ENCODE measurements at places on chromosomes 13 and 19.

DNA sequence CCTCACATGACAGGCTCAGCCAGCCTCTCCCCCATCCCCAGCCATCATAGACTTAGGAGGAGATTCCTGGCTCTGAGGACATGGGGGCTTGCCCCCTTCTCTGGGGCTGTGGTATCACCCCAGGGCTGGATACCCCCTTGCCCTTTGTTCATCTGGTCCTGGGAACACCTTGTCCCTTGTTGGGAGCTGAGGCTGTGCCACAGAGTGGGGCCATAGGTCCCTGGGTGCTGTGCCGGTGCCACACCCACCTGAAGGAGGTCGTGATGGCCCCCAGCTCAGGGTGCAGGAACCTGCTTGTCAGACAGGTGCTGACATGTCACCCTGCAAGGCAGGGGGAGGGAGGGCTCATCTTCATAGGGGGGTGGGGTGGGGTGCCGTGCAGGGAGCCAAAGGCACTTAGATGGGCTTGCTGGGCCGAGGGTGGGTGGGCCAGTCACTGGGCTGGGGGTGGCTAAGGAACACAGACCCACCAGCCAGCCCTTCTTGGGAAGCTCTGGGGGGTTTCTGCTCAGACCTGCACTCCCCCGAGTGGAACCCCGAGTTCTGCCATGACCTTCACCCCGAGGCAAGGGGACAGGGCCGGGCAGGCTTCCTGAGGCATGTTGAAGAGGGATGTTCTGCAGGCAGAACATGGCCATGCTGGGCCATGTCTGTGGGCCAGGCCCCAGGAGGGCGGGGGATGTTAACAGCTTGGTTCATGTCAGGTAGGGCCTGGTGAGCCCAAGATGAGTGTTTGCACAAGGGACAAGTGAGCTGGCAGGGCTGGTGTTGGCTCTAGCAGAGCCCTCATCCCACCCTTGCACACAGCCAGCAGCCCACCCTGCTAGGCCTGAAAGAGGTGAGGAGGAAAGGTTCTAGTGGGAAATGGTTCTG, 28.0 kb downstream of the TSSK6 start:
- DNase-seq: no peak

- no peak for DNase-seq
Observed at GRCh38 chr13:88339271-88339741, 668.1 kb downstream of the SLITRK5 start.

DNA sequence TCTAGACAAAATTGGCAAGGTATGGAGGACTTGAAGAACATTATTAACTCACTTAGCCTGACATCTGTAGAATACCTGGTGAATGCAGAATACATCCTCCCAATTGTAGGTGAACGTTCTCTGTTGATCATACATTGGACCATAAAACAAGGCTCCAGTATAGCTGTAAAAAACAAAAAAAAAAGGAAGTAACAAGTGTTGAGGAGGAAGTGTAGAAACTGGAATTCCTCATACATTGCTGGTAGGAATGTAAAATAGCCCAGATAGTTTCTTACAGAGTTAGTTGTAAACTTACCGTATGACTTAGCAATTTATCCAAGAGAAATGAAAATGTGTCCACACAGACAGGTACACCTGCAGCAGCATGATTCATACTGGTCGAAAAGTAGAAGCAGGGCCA, 44.8 kb downstream of the TSSK6 start:
- DNase-seq: no peak

DNA sequence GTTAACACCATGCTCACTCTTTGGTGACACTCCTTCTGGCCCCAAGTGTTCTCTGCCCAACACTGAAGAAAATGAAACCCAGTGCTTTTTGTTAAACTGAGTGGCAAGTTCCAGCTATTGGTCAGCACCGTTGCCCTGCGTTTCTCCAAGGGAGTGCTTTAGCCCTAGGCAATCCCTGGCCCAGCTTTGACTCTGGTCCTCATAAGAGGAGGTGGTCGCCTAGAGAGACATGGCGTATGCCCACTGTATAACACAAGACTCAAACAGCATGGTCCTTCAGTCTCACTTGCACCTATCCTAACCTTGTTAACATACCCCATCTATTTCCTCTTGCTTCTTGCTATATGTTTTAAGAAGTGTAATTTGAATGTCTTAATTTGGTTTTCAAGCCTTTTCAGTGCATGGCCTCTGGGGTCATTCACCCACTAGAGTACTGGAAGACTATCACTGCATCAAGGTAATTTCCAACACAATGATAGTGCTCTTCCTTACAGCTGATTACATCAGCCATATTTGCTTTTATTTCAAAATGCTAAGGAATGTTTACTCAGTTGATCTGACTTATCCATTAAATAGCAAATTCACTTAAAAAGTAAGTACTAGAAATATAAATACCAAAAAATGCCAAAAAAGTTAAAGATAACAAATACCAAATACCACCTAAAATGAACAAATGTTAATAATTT, 190.5 kb upstream of the SOX21 start:
- DNase-seq: no peak

DNA sequence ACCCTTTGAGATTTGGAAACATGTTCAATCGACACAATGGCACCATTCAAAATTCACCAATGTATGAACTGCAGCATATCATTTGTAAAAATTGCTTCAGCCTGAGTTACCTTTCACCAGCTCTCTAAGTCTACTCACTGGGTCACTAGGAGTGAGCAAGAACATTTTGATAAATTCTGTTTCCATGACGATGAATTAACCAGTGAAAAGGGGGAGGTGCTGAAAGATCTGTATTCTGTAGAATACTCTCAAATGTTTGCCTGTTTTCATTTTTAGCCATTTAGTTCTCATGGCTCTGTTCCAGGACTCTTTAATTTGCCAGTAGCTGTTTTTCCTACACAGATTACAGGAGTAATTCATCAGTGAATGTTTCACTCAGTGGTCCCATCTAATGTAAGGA, 883.4 kb downstream of the DIAPH3 start:
- no peak for DNase-seq

DNA sequence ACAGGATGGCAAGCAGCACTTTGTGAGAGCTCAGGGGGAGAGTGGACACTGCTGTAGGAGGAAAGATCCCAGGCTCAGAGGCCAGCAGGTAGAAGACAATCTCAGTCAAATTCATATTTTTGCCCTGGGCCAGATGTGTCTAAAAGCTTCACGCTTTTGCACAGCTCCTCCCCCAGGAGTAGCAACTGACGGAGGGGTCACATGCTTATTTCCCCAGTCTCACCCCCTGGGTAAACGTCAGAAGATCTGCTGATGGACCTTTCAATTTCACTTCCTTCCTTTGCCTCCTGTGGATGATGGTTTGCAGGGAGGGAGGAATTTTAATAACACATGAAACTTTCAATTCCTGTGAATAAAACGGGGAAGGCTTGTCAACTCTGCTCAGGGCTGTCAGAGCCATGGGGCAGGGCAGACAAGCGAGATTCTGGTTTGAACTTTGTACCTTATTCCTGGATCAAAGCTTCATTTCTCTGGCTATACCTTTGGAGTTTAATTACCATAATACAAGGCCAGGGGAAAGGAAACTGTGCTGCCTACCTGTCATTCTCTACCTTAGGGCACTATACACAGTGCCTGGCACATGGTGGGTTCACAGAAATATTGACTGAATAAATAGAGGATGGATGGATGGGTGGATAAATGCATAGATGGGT, 41.0 kb downstream of the POU4F1 start:
- DNase-seq: no peak

DNA sequence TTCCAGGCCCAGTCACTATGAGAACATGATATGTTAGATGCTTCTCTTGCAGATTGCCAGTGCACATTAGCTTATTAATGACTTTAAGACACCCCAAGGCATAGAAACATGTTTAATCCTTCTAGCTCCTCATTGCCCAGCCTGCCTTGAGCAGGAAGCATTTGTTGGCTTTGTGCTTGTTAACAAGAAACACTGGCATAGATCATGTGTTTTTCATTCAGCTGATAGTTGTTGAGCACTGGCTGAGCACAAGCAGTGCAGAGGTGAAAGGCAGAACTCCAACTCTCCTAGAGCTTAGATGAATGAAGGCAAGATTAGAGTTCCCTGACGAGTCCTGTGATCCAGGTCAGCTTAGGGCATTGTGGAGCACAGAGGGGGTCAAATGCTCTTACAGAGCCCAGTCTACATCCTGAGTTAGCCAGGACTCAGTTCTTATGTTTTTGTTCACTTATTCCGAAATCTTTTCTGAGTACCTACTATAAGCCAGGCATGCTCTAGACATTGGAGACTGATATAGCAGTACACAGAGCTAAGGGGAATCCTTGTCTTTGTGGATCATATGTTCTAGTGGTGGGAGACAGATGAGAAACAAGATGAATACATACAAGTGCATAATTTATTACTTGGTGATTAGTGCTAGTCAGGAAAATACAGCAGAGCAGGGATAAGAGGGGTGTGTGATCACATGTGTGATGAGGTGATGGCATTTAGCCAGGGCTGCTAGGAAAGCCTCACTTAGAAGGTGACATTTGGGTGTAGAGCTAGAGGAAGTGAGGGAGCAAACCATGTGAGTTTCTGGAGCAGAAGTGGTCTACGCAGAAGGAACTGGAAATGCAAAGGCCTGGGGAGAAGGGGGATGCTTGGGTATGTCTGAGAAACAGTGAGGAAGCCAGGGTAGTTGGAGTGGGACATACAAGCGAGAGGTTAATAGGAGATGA, 101.2 kb downstream of the WASF3 start:
- no peak for DNase-seq

DNA sequence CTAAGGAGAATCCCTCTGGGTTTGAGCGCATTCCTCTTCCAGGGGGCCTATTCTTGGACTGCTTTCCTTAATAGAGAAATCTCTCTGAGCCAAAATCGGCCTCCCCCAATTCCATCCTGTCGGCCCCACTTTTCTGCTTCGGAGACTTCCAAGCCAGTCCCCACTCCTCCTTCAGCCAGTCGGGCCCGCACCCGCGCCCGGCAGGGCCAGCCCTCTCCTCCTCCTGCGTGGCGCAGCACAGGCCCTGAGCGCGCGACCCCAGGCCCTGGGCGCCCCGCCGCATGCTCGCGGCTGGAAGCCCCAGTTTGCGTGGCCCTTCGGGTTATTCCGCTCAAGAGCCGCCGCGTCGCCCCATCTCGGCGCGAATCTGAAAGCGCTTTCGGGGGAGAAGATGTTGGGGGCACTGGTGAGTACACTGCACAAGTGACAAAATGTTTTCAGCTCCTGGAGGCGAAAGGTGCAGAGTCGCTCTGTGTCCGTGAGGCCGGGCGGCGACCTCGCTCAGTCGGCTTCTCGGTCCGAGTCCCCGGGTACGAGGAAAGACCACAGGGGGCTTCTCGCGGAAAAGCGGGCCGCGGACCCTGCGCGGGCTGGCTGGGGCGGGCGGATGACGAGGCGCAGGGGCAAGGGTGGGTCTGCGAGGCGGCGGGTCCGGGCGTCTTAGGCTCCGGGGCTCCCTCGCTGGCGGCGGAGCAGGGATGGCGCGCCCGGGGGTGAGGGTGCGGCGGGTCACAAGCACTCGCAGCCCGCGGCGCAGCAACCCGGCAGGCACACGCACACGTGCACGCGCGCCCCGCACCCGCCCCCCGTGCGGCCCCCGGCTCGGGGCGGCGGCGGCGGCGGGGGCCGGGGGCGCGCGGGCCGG, at the start of gene IL17D:
Gene IL17D, plus strand, starts transcription at position 785 of the 865 bp plus-strand sequence. CDS start 303 bp downstream, outside the sequence.
- peak; percentile 33 for DNase-seq

Measured in activated CD4-positive, alpha-beta T cell treated with anti-CD3 and anti-CD28 coated beads, Interleukin-2, amount 50 U/mL, for 1 hour (primary cell).